ENCODE measurements at places on chromosomes 1 and 21.

GRCh38 chr1:38456531-38456876 is 403.1 kb downstream of the RRAGC start:
- DNase-seq = no peak

- no peak for DNase-seq
These were observed 30.4 kb downstream of the TMEM63A start for GRCh38 chr1:225851805-225852204.

GRCh38 chr1:17744666-17745478 is 10.3 kb upstream of the ACTL8 start:
- DNase-seq = no peak

DNA sequence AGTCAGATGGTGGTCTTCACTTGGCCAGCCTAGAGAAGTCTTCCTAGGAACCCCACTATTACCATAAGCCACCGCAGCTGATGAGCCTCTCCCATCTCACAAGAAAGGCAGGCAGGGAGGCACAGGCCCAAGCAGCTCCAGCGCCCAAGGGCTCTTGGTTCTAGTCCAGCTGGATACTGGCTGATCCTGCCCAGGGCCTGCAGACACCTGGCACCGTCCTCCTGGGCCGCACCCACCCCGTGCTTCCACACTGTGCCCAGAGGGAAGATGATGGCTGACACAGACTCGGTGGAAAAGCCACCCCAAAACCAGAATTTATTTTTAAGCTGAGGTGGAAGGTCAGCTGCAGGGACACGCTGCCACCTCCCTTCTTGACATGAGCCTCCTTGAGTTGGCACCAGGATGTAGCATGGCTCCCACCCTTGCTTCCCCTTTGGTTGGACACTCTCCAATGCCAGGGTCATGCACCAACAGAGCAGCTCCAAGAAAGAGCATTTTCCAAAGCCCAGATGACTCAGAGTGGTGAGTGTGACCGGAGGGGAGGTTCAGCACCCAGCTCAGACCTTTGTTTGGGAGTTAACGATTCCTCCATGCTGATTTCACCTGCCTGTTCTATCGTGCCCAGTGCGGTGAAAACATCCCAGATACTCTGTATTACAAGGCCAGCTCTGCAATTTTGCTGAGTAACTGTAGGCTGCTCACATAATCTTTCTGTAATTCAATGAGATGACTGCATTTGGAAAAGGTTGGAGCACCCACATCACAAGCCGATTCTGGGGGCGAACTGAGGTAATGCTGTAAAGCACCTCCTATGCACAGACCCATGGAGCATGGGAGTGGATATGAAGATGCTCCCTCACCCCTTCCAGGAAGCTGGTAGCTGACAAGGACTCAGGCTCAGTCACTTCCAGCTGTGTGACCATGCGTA is 63.1 kb upstream of the SLC2A1 start:
- no peak for DNase-seq

DNA sequence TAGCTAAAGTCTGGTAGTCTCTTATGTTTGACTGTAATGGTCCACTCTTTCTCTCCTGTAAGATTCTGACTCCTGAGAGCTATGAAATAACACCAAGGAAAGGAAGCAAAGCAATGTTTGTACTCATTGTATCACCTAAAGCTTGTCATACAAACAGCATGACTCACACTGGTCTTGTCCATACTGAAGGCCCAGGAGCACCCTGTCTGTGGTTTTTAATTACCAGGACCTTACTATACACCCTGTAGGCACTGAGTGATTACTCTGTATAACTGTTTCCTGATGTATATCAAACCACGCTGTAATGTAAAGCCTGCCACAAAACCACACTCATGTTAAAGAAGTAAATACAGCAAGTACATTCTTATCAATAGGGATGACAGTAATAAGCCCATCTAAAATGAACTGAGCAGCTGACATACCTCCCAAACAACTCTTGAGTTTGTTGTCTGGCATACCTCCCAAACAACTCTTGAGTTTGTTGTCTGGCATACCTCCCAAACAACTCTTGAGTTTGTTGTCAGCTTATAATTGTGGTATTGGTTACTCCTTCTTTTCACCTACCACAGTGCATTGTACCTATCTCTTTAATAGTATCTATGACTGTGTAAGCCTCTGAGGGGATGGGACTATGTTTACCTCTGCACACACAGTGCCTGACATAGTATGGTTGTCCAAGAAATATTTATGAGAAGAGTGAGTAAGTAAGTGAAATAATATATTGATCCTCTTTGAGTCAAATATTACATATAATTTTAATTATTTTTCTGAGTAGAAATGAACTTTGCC is 11.6 kb upstream of the TNFSF18 start:
- no peak for DNase-seq

DNA sequence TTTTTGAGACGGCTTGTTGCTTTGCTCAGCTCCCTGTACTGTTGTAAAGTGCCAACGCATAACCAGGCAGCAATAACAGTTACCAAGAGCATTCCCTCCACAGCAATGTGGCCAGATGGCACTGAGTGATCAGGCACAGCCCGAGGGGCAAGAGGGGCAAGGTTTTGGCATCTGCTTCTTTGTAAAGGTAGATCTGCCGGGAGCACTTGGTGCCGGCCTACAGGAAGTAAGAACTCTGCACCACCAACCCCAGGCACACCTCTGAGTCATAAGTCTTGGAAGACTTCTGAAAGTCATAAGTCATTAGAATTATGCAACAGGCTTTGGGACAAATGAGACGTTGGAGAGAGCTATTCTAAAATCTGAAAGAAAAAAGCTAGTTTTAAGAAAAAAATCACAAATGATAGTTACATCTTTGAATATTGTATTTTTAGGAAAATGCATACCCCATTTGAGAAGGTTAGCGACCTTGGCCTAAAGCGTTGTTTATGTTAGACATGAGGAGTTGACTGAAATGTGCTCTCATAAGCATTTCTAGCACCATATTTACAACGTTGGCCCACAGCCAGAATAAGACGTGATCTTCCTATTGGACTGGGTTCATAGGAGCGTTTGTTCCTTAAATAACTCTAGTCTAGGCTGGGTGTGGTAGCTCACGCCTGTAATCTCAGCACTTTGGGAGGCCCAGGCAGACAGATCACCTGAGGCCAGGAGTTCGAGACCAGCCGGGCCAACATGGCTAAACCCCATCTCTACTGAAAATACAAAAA is 37.7 kb upstream of the MAP10 start:
- no peak for DNase-seq

DNA sequence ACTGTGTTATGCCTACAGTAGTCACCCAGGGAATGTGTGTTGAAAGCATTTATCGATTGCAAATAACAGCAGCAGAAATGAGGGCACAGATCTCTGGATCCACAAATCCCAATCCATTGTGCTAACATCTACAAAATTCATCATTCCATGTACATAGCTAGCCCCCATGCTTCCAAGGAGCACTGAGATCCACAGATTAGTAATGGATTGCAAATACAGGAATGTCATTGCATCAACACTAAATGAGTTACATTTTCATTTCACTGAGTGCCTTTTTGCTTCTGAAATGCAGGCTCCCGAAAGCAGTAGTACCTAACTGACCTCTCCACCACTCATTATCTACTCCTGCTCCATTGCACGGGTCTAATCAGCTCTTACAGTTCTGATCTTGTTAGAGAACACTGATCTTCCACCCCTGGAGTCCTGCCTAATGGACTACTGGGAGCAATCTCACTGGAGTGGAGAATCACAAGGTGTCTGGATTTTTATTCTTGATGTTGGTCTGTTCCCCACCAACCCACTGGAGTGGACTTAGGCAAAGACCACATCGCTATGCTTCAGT is 30.5 kb downstream of the ASTN1 start:
- no peak for DNase-seq

DNA sequence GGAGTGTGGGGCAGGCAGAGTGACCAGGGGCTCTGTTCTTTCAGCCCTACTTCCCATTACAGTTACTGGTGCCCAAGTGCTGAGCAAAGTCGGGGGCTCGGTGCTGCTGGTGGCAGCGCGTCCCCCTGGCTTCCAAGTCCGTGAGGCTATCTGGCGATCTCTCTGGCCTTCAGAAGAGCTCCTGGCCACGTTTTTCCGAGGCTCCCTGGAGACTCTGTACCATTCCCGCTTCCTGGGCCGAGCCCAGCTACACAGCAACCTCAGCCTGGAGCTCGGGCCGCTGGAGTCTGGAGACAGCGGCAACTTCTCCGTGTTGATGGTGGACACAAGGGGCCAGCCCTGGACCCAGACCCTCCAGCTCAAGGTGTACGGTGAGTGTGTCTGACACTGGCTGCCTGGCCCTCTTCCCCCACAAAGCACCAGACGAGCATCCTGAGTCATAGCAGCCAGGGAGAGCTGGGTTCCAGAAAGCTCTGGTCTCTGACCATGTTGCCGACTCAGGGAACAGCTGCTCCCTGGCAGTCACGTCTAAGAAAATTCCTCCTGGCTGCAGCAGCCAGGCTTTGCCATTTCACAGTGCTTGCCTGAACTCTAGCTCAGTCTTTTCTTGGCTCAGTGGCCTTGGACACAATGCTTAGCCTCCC is 3.3 kb downstream of the SLAMF8 start:
- DNase-seq = no peak

- no peak for DNase-seq
These were observed 840.0 kb upstream of the B3GALT2 start for GRCh38 chr1:194026422-194026821.

DNA sequence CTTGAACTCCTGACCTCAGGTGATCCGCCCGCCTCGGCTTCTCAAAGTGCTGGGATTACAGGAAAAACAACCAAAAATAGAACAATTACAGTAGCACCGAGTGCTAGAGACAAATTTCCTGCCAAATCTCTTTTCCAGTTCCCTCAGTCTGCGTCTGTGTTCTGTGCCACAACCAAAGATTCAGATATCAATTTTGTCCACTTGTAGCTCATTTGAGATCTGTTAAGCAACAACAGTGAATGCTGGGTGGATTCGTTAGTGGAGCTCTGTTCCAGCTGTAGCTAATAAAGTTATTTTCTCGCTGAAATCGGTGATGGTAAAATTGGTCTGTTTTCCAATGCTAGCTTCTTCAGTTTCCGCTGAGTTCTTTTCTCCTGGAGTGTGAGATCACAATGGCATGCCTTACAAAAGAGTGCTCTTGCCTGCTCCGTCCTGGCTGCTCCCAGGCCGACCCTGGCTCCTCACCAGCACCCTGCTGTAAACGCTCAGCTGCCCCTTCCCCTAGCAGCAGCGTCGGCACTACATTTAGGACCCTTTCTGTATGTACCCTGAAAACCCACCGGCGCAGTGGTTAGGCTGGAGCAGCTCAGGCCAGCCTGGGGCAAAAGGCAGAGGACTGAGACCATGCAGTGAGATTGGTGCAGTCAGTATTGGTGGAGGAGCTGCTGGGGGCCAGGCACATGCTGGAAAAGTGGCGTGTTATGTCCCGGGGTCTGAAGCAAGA is 395.4 kb downstream of the KIF26B start:
- DNase-seq = no peak

GRCh38 chr1:118396829-118397495 is 211.9 kb upstream of the SPAG17 start:
- DNase-seq = no peak

- no peak for DNase-seq
These were observed 29.6 kb upstream of the ZNF326 start for GRCh38 chr1:89965193-89965768.

GRCh38 chr1:54791880-54792522 is 9.1 kb downstream of the TTC22 start:
- DNase-seq = peak; percentile 71

DNA sequence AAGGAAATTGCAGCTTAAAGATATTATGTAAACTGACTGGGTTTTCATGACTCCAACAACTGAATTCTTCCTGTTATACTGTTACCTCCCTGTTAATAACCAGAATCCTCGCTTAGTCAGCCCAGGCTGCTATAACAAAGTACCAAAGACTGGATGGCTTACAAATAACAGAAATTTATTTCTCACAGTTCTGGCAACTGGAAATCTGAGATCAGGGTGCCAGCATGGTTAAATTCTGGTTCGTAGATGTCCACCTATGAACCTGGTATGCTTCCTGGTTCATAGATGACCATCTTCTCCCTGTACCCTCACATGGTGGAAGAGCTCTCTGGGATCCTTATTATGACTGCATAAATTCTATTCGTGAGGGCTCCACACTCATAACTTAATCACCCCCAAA is 8.1 kb upstream of the TCHHL1 start:
- no peak for DNase-seq

GRCh38 chr1:95287825-95288224 is 53.8 kb downstream of the RWDD3 start:
- DNase-seq = no peak

GRCh38 chr1:153957744-153958110 is 685 bp downstream of the CRTC2 start:
- no peak for DNase-seq

DNA sequence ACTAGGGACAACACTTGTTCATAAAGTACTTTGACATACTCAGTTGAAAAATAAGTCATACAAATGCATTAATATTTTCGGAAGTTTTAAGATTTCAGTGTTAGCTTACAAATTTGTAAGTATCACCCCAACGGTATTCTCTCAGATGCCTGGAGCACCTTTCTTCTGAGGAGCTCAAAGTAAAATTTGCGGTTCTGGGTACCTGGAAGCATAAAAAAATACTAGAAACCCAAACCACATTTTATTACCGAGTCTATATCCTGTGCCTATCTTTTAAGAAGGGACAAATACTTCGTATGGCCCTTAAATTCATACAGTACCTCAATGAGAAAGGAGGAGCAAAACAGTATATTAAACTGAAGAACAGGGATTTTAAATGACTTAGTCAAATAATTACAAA is 10.2 kb downstream of the SRSF4 start:
- DNase-seq = no peak

DNA sequence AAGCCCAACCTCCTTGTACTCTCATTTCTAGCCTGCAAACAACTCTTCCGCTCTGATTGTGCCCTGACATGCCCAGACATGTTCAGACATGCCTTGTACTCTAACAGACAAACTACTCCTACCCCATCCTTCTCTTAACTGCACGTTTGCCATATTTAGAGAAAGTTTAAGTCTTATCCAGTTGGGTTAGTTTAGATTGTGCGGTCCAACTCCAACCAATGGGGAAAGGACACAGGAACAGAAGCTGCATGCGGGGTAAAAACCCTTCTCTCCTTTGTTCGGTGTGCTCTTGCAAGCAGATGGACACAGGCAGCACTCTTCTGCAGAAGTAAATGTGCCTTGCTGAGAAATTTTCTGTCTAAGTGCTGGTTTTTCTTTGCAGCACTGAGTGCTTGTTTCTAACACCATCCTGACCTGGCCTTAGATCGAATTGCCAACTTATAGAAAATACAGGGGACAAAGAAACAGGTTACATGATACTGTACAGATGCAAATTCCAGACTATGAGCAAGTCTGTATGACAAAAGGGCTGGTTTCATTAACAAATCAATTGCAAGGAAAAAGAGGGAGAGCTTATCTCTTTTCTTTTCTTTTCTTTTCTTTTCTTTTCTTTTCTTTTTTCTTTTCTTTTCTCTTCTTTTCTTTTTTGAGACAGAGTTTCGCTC is 35.8 kb upstream of the IFNGR2 start:
- DNase-seq = no peak

- DNase-seq = peak; percentile 82
These were observed 467.5 kb downstream of the PTPRU start for GRCh38 chr1:29703596-29704370.

DNA sequence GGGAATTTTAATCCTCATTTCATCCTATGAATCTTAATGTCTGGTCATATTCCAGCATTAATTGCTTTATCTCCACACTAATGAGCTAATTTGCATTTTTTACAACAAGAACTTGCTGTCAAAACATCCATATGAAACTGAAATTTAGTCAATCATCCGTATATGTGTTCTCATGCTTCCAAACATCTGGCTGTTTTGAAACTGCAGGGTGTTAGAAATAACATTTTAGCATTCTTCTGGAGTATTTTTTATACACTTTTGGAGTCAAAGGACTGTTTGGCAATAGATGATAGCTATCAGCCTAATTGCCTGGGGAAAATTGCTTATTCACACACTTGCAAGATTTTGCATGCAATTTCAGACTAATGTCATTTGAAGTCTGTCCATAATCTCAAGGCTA is 1639.3 kb downstream of the KCNT2 start:
- DNase-seq = no peak

Data from iPS-NIHi11 (cell line).